Stimulated activated CD8-positive, alpha-beta memory T cell treated with anti-CD3 and anti-CD28 coated beads, Interleukin-4, amount 100 ng/mL, for 48 hours (primary cell): ENCODE measurements at places on chromosomes 2 and 18.

- DNase-seq: no peak
These were observed 352.8 kb upstream of the KCNH7 start for GRCh38 chr2:163191372-163191771.

GRCh38 chr18:13608791-13609532 is 117.4 kb downstream of the FAM210A start:
- DNase-seq: peak; percentile 69

- no peak for DNase-seq
These were observed 68.8 kb upstream of the SERTAD2 start for GRCh38 chr2:64722291-64723044.

GRCh38 chr2:36554531-36554930 is 43.4 kb downstream of the FEZ2 start:
- DNase-seq: no peak

GRCh38 chr2:240134956-240135520 is 1.1 kb downstream of the COPS9 start:
- peak; percentile 22 for DNase-seq

DNA sequence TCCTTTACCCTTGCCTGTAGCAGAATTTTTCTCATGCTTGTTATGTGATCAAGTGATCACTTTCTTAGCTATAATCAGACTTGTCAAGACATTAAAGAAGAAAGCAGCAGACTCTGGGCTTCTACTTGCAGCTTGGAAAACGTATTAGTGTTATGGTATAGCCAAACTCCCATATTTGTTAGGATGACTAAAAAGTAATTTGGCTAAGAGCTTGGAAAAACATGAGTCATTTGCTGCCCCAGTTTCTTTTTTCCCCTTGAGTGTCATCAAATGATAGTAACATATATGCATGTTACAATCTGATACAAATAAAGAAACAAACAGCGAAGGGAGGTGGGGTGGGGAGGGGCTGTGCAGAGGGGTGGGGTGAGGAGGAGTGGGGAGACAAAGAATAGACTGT is 155.5 kb downstream of the IKZF2 start:
- no peak for DNase-seq

GRCh38 chr2:11160731-11161455 is 5.6 kb downstream of the SLC66A3 start:
- DNase-seq: no peak

DNA sequence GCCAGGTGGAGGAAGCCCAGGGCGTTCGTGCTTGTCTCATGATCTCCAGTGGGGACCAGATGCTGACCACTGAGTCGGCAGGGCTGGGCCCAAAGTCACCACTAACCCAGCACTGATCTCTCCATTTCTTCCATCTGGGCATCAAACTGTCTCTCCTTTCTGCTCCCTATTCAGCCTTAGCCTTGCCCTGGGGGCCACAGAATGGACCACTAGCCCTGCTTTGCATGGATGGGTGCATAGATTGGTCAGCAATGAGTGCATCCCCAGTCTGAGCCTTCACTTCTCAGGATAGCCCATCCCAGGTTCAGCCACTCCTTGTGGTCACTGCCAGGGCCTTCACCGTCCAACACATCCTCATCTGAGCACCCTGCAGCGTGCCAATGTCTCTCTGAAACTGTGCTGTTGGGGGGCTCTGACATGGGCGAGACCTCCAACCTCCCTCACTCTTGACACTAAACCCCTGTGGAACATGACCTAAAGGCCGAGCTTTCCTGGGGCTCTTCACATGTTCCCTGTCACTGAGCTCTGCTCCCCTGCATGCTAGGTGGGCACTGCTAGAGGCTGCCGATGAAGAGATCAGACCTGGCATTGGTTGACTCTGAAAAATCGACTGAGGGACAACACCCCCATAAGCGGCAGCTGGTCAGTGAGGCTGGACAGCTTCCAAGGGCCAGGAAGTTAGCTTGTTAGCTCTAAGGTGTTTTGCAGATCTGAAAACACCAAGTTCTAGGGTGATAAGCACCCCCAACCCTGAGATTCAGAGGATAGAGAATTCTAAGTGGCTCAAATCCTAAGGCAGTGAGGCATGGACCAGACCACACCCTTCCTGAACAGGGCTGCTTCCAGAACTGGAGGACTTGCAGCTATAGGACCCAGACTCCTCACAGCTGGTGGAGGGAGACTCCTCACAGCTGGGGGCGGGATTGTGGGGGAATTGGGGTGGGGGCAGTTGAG is 61.7 kb downstream of the HS1BP3 start:
- DNase-seq: peak; percentile 11

GRCh38 chr2:138881126-138881525 is 100.9 kb upstream of the NXPH2 start:
- DNase-seq: no peak

- DNase-seq: no peak
These were observed 6.3 kb downstream of the MEX3C start for GRCh38 chr18:51191128-51191717.

- DNase-seq: no peak
These were observed 16.6 kb downstream of the EPHA4 start for GRCh38 chr2:221555494-221555846.

DNA sequence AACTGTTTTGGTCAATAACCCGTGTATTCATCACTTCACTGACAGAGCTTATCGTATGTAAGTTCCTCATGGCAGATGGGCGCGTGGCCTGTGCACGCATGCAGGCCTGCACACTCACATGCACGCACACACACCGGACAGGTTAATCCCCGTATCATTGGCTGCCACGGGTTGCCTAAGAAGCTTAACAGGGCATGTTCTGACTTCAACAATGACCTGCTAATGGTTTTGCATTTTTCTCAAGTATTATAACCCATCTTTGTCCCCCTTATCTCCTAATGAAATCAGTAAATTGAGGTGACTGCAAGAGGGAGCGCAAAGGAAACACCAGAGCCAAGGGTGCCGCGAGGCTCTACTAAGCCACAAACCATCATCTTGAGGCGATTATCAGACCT is 399.0 kb upstream of the ID2 start:
- DNase-seq: no peak

DNA sequence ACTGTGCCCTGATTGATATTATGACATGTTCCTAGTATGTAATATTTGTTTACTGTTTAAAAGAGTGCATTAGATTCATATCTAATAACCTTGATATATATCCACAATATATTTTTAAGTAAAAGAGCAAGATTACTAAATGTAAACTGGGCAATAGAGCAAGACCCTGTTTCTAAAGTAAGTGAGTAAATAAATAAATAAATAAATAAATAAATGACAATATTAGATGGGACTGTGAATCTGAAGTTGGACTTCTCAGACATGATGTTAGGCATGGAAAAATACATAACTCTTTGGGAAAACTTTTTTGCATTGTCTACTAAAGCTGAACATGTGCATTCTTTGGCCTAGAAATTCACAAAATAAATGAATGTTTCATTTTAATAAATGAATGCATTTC is 164.7 kb downstream of the CCDC178 start:
- no peak for DNase-seq

DNA sequence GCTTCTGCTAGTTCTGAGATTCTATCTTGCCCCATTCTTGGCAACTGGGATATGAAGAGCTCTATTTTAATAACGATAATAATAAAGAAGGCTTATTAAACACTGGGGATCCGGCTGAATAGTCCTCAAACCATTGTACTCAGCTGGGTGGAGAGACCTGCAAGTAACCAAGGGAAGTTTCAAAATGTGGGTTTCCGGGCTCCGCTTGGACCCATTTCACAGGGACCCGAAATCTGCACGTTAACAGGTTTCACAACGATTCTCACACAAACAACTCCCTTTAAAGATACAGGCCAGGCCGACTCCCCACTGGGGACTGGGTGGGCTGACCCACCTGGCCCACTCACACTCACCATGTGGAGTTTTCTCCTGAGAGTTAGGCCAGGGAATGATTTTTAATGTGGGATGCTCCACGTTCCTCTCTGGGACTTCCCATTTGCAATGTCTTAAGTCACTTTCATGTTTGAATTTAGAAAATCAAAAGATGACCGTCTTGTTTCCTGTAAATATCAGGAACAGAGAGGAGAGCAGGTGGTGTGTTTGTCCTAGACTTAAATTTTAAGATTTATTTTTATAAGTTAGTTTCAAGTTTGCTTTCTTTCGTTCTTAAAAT is 96.3 kb downstream of the SH3RF3 start:
- no peak for DNase-seq

DNA sequence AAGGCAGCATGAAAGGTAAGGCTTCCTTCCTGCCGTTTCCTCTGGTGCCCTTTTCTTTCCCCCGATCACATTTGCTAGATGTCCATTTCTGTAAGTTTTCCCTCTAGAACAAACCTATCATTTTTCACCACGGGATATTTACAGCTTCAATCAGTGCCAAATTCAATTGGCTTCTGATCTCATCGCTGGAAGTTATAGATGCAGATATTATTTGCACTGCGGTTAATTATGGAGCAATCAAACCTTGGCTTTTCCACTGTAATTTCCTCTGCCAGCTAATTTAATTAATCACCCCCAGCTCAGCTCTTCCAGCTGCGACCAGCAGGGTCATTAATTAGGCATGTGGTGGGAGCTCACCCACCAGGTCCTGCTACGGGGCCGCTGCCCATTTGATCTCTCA is 86.1 kb downstream of the GBX2 start:
- no peak for DNase-seq

GRCh38 chr2:193502363-193503035 is 1307.8 kb upstream of the TMEFF2 start:
- DNase-seq: no peak

DNA sequence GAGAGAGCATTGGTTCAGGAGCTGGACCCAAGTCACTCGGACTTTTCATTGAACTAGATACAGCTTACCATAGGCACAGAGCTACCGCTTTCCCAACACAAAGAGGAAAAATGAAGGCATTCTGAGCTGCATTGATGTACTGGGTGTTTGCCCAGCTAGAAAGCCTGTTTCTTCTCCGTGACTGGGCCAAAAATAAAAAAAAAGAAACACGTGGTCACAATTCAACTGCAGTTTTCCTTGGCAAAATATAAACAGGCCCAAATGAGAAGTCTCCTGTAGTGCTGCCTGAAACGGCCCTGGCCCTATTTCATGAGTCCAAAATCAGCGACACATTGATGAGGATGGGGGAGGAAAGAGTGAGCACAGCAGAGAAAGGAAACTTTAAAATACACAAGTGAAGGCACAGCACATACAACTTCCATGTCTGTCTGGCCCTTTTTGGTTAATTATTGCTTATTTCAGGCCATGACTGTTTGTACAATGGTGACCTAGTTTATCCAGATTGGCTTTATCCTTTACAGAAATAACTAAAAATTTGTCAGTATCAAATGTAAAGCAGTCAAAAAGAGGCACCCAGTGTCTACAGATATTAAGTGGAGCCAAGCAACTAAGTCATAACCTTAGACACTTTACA is 179.7 kb downstream of the ICOS start:
- DNase-seq: no peak

DNA sequence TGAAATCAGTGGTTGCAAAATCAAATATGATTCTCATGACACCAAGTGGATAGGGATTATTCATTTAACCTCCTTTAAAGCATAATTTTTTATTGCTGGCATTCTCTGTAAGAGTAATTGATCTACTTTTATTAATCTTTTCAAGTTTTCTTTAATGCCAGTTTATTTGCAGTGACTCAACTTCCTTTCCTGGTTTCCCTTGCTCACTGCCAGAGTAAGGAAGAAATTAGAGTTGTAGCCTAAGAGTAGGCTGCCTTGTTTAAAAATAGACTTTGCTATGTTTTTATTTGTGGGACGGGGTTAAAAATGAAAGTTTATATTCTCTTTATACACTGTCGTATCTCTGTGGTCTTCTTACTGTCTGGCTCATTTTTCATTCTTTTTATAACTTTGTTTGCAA is 148.6 kb downstream of the WDR7 start:
- DNase-seq: no peak

DNA sequence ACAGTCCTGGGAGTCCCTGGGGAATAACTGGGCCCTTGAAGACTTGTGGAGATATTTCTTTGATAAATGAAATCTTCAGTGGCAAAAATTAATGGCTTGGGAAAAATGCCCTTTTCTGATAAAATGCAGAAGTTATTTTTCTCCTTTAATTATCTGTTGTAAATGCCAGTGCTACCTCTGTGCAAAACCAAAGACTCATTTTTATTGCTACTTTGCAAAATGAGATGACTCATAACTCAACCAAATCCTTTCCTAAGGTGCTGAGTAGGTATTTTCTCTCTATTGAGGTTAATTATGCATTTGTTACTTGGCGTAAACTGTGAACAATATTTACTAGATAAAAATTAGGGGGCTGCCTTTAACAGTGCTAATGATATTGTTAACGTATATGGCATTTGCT is 163.9 kb downstream of the DOK6 start:
- no peak for DNase-seq

- no peak for DNase-seq
These were observed 479.4 kb upstream of the MYT1L start for GRCh38 chr2:2810504-2810903.

DNA sequence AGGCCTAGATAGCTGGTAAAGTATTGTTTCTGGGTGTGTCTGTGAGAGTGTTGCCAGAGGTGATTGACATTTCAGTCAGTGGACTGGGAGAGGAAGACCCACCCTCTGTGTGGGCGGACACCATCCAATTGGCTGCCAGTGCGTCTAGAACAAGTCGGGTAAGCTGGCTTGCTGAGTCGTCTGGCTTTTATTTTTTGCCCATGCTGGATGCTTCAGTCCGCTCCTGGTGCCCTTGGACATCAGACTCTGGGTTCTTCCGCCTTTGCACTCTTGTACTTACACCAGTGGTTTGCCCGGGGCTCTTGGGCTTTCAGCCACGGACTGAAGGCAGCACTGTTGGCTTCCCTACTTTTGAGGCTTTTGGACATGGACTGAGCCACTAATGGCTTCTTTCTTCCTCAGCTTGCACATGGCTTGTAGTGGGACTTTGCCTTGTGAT is 24.3 kb downstream of the DIS3L2 start:
- DNase-seq: no peak

GRCh38 chr18:75066021-75066880 is 142.7 kb downstream of the PTGR3 start:
- no peak for DNase-seq

DNA sequence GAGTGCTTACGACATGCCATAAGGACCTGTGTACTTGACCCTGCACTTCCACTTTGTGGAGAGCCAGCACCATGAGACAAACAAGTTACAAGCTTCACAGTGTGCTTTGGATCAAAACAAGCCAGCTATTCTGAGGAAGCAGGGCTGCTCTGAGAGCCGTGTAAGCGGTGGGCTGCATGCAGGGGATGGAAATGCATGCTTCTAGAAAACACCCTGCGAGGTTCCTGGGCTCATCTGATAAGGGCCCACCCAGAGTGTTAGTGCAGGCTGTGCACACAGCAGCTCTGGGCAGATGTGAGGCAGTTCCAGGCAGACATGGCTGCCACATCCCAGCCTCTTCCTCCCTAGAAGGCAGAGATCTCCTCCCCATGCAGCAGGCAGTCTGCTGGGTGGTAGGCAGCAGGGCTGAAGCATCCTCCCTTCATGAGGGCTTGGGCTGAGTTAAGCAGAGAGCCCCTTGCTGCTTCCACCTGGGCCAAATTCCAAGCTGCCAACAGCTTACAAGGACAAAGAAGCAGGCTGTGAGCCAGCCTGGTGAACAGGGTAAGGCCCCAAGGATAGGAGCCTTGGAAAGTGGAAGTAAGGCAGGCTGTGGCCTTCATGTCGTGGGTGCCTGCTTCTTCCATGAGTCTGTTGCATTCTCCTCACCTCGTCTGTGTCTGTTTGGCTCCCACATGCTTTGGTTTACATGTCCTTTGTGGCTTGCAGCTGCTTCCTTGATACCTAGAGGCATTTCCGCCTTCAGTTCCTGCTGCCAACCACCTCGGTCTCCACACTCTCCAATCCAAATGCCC is 7.7 kb downstream of the PSD4 start:
- DNase-seq: no peak

GRCh38 chr2:103525756-103526155 is 763.9 kb downstream of the TMEM182 start:
- no peak for DNase-seq

- DNase-seq: no peak
These were observed 220.1 kb upstream of the CTAGE1 start for GRCh38 chr18:22637787-22638186.
